ENCODE measurements at places on chromosomes 6 and 20.

DNA sequence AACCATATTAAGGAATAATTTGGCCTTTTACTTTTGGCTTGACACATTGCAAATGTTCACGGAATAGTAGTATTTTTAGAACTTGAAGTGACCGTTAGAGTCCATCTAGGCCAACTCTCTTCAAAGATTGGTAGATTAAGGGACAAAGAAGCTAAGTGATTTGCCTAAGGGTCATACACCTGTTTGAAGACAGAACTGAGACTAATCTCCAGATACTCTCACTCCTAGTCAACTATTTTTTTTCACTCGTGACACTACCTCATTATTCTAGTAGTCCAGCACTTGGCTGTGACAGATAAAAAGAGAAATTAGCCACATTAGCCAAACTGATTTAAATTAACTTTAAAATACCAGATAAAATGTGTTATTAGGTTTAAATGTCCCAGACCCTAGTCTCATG, 10.6 kb downstream of the ACSS2 start:
- DNase-seq = no peak

- no peak for DNase-seq
These were observed 16.8 kb downstream of the LAMA4 start for GRCh38 chr6:112237595-112237994.

DNA sequence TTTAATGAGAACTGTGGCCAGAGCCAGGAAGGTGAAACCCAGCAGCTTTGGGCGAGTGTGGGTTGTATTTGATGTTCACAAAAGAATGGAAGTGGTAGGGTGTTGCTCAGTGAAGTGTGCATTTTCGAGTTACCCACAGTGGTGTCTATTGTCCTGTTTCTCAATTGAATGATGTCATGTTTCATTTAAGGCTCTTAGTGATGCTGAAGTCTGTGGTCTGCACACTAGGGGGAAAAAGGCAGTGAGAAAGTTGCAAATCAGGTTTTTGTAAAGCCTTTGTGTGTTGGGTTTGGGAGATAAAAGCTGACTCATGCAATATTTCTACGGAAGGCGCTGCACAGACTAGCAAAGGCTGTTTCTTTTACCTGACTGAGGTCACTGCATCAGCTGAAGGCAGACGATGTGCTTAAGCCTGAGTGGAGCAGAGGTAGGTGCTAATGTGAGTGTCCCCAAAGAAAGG, 121.1 kb downstream of the PLEKHG1 start:
- peak; percentile 91 for DNase-seq

- DNase-seq = no peak
These were observed 107.4 kb upstream of the RIPOR2 start for GRCh38 chr6:25042984-25043725.

DNA sequence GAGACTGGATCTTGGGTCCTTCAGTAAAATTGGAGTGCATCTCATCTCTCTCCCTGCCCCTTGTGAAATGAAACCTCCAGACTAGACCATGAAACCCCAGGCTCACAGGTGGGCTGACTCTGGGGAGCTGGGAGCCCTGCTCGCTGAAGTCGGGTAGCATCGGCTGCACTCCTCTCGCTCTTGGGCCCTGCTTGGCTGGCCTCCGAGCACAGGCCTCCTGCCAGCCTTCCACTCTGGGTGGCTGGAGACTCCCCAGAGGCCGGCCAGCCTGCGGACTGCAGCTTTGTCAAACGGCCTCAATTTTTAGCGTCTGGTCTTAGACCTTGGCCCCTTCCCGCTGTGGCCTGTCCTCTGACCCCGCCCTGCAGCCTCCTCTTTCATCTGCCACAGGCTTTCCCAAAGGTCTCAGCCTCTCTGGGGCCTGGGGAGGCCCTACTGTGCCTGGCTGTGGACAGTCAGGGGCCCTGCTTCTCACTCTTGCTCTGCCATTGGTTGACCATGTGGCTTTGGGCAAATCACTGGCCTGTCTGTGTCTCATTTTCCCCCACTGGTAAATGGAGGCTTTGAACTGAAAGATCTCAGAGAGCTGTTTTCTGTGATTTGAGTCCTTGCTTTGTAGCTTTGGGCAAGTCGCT, 45.1 kb downstream of the SRC start:
- peak; percentile 55 for DNase-seq

GRCh38 chr6:169921217-169921616, 169.8 kb downstream of the ERMARD start:
- DNase-seq = peak; percentile 46

DNA sequence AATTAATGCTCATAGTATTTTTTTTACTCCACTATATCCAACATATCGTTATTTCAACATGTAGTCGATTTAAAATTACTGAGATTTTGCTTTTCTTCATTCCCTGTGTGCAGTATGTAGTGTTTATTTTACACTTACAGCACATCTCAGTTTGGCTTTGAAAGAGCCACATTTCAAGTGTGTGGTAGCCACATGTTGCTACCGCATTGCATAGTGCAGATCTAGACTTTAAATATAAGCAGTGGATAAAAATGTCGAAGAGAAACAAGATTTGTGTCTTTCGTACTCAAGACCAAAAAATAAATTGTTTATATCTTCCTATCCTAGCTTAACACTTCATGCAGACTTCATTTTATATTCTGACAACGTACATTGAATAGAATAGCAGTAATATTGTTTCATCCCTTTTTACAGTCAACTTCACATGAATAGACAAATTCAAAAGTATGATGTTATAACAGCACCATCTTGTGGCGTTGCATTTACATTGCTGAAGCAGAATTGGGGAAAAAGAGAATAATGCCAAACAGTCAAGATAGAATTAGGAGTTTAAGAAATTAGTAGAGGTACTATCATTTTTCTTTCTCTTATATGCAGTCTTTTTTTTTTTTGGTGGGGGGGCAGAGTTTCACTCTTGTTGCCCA, 29.9 kb downstream of the FBXO5 start:
- DNase-seq = no peak

DNA sequence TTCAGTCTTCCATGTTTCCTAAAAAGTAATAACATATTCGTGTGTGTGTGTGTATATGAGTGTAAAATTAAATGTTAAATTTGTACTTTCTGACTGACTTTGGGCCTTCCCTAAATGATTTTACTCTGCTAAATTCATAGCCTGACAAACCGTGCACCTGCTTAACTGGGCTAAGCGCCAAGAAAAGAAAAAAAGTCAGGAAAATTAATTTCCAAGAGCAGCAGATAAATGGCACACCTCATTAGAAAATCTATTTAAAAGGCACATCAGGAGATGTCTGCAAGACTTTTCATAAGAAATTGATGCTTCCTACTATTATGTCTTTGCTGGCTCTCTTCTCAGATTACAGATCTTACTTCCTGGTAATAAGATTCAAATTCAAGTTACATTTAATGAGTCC, 72.4 kb downstream of the TRDN start:
- no peak for DNase-seq

DNA sequence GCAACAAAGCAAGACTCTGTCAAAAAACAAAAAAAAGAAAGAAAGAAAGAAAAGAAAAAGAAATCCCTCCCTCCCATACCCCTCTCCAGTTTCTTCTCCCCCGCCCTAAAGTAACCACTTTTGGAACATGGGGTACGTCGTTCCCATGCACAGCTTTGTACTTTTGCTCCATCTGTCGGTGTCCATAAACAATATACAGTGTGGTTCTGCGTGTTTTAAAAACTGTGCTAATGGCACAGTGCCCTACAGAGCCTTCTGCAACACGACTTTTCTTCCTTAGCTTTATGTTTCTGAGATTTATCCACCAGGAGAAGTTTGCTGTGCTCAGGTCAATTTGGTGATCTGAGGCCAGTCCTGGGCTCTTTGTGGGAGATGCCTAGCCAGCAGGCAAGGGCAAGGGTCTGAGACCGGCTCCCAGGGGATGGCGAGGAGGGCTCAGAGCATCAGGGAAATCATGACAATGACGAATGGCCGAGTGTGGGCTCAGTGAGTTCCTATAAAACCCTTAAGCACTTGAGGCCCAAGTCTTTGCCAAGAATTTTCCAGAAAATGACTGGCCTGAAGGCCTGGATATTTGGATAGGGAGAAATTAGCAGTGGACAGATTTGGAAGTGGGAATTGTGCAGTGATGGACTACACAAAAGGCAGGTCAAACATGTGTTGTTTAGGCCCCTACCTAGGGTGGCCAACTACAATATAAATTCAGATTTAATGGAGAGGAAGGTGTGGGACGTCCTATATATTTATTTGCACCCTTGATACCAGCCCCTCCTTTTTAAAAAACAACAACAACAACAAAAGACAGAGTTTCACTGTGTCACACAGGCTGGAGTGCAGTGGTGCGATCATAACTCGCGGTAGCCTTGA, 1.9 kb upstream of the BCAS4 start:
- no peak for DNase-seq

All from islet precursor cell (in vitro differentiated cells).